ENCODE measurements at places on chromosomes 13 and 19.

DNA sequence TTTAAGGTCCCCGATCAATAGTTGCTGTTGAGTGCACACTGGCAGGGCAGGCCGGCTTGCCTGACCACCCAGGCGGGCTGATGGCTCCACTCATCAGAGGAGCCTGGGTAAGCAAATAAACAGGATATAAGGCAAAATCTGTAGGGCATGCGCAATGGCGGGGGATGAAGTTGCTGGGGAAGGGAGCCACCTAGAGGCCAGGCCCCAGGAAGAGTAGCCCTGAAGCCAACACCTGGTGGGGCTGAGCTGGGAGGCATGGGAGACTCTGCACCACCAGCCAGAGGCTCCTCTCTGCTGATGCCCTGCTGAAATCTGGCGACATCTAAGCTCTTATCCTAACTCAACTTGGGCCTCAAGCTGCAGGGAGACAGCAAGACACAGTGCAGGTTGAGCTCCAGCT is 324.3 kb downstream of the ZNF536 start:
- DNase-seq = no peak

GRCh38 chr19:56671613-56671994 is at the start of gene ZNF835:
Gene ZNF835, minus strand, starts transcription at chr19:56671757. Its CDS starts 6,559 bp downstream, at chr19:56665198.
- DNase-seq = no peak

DNA sequence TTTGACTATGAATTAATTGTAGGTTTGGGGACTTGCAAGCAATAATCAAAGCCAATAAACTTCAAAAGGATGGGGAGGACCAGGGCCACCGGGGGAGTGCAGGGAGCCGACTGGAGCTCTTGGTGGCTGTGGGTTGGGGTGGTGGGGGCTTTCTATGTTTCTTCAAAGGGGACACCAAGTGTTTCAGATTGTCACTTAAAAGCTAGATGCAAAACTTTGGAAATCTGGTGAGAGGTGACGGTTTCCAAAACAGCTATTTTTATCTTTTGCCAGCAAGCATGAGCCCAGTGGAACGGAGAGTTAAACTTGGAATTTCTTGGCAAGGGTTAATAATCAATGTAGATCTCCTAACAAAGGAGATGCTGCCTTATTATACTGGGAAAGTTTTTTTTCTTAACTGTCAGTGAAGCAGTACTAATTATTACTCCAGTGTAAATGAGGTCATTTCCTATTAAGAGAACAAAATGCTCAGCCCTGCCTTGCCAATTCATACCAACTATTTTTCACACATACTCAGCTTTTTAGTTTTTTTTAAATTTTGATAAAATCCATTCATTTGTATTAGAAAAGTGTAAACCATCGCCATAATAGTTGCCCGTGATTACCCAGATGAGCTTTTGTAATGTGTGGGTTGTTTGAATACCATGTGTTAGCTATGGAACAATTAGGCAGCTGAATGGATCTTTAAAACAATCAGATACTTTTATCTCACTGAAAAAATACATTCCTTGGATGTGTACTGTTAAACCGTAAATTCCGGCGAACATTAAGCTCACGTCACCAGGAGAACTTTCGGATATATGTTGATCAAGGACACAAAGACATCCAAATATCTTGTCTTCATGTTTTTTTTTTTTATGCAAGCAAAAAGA is 95.9 kb upstream of the ZNF536 start:
- no peak for DNase-seq

DNA sequence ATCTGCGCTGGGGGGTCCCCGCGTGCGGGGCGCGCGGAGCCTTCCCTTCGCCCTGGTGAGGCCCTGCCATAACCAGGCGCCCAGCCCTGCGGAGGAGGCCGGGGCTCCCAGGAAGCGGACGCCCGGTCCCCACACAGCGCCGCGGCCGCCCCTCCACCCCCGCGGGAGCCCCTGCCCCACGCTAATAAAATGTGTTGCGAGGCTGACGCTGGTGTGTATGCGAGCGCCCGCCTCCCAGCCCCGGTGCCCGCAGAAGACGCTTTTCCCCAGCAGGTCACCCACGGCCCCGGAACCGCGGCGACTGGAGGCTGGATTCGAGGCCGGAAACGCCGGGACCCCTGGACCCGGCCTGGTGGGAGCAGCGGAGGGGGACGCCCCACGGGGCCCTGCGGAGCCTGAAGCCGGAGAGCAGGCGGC is 12.1 kb upstream of the CDC34 start:
- no peak for DNase-seq

DNA sequence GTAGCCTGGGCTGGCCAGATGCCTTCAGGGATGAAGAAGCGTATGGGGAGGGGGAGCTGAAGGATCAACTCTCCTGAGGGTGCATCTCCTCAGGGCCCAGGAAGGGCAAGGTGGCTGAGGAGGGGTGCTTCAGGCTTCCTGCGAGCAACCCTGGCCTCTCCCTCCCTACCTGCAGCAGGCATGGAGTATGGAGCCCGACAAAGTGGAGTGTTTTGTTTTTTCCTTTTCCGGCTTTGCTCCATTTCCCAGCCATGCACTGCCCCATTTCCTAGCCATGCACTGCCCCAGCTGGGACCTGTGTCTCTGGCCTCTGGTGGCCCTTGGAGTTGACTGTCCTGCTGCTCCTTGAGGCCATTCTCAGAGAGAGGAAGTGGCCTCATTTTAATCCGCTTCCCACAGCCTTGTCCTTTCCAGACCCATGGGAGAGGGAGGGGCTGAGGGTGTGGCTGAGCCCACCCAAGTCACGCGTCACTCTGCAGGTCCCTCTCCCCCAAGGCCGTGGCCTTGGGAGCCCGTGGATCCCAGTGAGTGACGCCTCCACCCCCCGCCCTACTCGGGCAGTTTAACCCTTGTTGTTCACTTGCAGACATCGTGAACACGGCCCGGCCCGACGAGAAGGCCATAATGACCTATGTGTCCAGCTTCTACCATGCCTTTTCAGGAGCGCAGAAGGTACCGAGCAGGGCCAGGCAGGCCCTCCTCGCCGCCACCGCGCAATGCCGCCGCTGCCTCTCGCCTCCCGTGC is 34.4 kb downstream of the CAPN12 start:
- DNase-seq = no peak

- peak; percentile 85 for DNase-seq
Measured at GRCh38 chr13:50810998-50811397, 32.5 kb downstream of the DLEU7 start.

- DNase-seq = no peak
Measured at GRCh38 chr19:4358709-4359626, 15.6 kb downstream of the MPND start.

DNA sequence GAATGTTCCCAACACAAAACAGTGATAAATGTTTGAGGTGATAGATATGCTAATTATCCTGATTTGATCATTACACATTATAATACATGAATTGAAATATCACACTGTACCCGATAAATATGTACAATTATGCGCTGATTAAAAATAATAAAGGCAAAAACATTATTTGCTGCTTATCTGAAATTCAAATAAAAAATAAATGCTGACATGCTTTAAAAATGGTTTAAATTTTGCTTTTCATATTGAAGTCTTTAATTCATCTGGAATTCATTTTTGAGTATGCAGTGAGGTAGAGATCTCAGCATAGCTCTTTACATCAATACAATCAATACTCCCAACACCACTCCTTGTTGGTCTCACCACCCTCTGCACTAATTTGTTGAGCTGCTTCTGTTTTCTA is 330.8 kb downstream of the NALCN start:
- no peak for DNase-seq

GRCh38 chr13:43036351-43037250 is 13.2 kb downstream of the DNAJC15 start:
- no peak for DNase-seq

GRCh38 chr13:98397221-98397620 is 179.7 kb downstream of the STK24 start:
- no peak for DNase-seq

DNA sequence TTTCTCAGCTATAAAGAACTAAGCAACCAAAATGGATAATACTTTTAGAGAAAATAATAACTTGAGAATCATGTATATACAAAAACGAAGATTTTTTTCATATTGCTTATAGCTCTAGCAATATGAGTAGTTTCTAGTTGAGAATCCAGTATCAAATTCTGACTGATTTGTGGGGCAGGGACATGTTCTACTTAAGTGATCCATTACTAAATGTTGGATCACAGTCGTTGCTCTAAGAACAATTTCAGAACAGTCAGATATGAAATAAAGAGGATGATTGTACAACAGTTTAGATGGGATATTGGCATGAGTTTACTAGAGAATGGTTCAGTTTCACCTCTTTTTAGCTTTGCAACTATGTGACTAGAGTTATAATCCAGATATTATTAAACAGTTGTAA is 39.9 kb downstream of the SOX21 start:
- DNase-seq = no peak

Data from AML-193 (cell line).